ENCODE measurements at places on chromosomes 1 and 21.

DNA sequence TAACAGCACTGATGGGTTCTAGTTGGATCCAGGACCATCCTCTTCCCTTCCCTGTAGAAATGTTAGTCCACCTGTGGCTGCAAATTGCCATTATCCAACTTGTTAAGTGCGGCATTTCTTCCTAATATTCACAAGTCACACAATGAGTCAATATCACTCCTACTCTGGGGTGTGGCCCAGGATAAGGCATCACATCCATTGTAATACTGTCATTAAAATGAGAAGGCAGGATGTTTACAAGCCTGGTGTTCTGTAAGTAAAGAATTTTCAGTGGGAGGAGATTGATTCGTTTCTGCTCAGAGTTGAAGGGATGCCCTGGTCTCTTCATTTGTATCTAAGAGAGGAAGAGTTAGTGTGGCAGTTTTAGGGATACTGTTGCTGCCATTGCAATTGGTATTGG, 18.1 kb upstream of the ARHGAP29 start:
- no peak for DNase-seq

DNA sequence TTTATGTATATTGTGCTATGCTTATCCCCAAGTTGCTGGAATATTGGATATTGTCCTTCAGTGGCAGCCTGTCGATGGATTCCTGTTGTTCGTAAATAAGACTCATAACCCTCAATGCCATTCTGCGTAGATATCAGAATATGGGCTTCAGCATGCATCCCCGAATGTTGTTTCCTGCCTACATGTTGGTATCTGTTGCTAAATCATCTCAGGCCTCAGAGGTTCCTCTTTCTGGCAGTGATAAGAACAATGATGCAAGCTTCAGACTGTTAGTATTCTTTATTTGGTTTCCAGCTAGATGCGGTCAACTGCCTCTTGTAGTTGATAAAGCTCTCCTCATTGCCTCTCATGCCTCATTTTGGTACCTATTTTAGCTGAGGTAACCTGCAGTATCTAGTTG, 2082.6 kb downstream of the MRPL39 start:
- no peak for DNase-seq

DNA sequence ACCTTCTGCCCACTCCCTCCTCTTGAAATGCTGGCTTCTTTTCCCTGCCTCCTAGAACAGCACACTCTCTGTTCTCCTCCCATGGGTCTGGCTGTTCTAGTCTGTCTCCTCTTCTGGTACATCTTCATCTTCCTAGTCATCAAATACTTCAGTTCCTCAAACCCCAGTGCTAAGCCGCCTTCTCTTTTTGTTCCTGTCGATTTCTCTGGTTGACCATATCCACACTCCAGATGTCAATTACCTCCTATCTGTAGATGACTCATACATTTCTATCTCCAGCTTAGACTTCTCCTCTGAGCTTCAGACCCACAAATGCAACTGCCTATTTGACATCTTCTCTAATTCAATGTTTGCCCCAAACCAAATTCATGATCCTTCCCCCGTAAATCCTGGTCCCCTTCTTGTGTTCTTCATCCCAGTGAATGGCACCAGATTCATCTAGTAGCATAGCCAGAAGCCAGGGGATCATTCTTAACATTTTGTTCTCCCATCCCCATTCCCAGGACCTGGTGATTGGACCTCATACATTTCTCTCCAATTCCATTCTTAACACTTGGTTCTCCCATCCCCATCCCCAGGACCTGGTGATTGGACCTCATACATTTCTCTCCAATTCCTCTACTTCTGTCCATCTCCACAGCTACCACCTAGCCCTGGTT, 35.9 kb downstream of the USP24 start:
- no peak for DNase-seq

DNA sequence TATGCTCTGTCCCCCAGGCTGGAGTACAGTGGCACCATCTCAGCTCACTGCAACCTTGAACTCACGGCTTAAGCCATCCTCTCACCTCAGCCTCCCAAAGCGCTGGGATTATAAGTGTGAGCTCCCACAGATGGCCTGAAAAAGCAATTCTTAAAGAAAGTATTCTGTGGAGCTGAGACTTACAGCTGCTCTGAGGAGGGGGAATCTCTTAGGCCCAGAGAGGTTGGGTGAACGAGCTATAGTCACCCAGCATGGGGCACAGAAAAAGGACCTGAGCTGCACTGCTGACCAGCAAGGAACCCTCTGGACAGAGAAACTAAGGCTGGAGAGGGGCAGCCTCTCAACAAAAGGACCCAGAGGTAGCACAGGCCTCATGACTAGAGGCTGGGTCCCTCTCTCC, 1.3 kb downstream of the PAQR7 start:
- no peak for DNase-seq

GRCh38 chr1:183942933-183943693, 94.4 kb downstream of the COLGALT2 start:
- no peak for DNase-seq

- DNase-seq = no peak
These were observed 61.9 kb downstream of the SYF2 start for GRCh38 chr1:25170439-25170838.

DNA sequence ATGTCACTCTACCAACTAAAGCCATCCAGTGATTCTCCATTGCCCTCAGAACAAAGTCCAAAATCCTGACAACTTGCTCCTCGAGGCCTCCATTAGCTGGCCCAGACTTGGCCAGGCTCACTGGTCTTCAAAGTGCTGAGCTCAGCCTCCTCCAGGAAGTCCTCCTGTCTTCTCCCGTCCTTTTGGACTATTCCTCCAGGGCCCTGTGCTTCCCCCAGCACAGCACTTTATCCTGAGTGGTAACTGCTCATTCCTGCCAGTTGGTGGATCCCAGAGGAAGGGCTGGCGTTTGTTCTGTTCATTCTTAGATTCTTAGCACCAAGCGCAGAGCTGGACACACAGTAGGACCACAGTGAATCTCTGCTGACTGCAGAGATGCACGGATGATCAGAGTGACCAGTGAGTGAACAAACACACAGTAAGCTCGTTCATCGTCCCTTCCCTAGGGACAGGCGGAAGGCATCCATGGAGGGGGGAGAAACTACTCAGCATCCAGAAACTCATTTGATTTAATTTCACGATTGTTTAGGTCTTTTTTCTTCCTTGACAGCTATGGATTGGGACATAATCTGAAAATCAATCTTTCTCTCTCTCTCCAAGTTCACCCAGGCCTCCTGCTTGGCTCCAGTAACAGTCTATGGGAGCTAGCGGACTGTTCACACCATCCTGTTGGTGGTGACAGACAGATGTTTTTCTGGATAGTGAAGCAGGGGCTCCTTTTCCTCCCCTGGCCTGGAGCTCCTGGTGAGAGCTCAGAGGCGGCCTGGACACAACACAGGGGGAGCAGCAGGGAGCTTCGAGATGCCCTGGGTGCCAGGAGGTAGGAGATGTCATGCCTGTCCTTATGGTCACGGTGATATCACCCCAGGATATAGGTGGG, 180.2 kb downstream of the PTPRU start:
- DNase-seq = no peak

DNA sequence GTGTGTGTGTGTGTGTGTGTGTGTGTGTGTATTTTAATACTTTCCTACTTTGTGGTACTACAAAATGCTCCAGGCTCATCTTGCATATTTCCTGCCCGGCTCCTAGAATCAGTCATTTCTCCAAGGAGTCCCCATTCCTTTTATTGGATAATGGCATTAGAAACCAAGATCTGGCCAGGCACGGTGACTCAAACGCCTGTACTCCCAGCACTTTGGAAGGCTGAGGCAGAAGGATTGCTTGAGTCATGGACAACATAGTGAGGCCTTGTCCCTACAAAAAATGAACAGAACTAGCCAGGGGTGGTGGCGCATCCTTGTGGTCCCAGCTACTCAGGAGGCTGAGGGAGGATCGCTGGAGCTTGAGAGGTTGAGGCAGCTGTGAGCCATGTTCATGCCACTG, 20.3 kb downstream of the EPB41 start:
- DNase-seq = no peak

DNA sequence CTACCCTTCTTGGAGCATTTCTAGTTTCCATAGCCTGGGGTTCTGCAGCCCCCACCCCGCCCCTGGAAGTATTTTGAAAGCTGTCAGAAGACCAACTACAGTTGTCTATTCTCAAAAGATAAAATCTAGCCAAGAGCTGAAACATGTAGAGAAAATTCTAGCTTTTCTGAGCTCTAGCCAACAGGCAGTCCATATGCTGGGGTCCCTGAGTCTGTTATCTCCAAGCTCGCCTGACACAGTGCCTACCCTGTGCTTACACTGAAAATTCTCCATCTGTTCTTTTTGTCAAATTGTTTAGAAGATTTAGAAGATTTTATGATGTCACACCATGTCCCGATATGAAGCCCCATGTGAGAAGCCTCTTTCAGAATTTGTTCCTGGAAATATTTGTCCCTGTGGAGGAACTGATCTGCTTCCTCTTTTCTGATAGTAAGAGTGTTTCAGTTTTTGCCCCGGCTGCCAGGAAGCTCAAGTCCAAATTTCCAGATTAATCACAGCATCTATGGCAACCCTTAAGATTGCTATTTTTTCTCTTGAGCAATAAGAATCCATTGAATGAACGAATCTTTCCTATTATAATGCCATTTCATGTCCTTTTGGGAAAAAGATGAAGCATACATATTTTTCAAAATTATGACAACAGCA, 23.7 kb upstream of the CSF3R start:
- no peak for DNase-seq

DNA sequence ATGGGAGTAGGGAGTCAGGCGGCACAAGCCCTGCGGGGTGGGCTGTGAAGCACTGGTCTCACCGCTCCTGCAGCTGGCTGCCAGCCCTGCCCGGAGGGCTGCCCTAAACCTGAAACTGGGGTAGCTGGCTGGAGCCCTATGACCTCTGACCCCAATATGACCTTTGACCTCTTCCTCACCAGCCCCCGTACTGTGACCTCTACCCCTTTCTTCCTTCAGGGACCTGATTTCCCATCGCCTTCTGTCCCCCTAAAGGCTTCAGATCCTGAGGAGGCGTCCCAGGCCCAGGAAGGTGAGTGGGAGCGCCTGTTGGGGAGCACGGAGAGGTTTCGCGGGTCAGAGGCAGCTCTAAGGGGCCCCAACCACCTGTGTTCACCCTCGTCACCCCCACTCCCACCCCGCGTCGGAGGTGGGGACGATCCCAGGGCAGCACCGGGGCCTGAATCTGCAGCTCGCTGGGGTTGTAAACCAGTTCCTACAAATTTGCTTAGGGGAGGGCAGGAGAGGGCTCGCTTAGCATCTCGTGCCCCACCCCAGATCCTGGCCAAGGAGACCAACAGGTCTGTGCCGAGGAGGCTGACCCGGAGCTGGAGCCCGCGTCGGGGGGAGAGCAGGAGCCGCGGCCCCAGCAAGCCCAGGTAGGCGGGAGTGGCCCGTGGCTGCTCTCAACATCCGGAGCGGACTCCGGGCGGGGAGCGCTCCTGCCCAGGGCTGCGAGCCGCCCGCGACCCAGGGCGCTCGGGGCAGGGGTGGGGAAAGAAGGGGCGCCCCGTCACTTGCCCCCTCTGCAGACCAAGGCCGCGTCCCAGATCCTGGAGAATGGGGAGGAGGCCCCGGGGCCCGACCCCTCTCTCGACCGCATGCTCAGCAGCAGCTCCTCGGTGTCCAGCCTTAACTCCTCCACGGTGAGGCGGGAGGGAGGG, 7.3 kb downstream of the SYTL1 start:
- no peak for DNase-seq

DNA sequence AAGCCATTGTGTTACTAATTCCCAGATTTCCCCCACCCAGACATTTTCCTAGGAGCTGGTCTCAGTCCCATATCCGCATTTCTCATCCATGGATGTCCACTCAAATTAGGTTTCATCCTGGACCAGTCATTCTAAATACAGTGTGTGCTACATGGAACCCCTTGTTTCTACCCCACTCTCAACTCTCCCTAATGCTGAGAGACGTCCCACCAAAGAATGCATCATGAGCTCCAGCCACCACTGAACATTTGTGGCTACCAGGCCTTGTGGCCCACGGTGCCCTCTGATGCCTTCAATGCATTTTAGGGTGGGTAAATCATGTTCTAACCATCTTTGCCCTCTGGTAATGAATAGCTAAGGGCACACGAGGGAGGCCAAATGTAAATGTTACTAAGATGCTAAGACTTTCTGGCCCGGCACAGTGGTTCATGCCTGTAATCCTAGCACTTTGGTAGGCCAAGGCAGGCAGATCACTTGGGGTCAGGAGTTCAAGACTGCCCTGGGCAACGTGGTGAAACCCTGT, 13.3 kb upstream of the RAB42 start:
- no peak for DNase-seq

DNA sequence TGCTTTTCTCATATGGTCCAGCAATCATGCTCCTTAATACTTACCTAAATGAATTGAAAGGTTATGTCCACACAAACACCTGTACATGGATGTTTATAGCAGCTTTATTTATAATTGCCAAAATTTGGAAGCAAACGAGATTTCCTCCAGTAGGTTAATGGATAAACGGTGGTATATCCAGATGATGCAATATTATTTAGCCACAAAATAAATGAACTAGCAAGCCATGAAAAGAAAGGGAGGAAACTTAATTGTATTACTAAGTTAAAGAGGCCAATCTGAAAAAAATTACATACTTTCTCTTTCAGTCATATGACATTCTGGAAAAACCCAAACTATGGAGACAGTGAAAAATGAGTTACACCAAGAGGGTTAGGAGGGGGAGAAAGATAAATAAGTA, 76.3 kb upstream of the LRRC7 start:
- no peak for DNase-seq

DNA sequence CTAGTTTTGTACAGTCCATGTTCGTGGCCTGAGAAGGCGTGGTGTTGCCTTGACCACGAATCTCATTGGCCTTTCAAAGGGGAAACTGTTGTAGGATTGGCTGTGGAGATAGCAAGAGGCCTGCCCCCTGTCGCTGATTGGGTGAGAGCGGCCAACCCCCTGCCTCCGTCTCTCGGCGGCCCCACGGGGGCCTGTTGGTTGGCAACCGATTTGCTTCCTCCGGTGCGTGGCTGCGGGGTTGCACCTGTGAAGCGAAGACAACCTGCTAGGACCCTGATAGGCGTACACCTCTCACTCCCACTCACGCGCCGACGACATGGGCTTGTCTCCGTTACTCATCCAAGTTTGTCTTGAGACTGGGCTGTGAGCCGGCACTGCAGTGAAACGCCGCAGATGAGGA, at the start of gene UBE2U:
Gene UBE2U (plus strand): TSS at position 204 of the 400 bp plus-strand sequence. CDS start 428 bp downstream, outside the sequence.
- no peak for DNase-seq

DNA sequence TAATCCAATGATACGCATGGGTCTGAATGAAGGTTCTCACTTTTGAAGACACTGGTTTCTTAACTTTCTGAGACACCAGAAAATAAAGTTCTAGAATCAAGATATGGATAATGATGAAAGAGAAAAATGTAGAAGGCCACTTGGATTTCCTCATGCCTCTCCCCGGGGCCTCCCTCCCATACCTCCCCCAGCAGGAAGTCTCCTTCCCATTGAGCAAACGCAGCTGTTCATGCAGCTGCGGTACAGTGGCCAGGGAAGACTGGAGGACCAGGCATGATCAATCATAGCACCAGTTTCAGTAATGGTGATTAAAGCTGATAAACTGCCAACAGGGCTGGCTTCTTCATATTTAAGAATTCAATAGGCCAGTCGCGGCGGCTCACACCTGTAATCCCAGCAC, 10.9 kb upstream of the UBR4 start:
- DNase-seq = no peak

DNA sequence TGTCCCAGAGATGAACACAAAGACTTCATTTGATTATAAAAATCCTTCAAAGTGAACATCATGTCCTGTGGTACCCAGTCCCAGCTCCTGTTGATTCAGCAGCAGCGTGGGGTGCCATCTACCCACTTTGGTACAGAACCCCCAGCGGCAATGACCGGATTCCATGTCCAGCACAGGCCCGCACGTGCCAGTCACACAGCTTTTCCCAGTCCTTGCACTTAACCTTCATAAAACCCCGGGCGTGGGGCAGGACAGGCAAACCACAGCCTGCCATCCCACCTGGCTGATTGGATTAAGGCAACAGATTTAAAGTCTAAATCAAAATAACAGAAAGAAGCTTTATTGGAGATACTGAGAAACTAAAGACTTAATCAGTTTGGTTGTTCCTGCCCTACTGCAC, 15.5 kb downstream of the CEP104 start:
- no peak for DNase-seq

Measured in stimulated activated CD8-positive, alpha-beta memory T cell treated with anti-CD3 and anti-CD28 coated beads, Interleukin-7, amount 100 ng/mL, for 24 hours (primary cell).